ENCODE measurements at places on chromosomes 13 and 19.

DNA sequence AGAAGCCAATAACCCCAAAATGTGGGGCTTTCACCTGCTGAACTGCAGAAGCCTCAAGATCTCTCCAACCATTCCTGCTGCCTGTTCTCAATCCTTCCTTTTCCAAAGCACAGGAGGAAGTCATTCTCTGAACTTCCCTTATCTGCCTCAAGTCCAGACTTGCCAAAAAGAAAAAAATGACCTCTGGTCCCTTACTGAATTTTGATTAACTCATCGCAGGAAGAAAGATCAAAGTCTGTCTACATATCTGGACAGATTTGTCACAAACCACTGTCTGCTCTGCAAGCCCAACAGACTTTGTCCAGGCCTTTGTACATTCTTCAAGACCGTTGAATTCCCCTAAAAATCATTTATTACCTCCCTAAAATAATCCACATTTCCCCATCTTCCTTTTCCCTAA lies 126.5 kb upstream of the NBEA start:
- DNase-seq, result no peak

DNA sequence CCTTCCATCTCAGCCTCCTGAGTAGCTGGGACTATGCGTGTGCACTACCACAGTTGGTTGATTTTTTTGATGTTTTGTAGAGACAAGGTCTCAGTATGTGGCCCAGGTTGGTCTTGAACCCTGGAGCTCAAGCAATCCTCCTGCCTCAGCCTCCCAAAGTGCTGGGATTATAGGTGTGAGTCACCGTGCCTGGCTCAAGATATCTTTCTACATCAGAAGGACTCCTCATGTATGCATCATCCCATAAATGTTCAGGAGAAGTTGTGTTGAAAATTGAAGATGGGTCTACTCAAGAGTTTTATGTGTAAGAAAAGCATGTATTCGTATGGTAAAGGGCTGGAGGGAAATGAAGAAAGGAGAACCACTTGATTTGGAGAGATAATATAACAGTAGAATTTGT lies 71.8 kb upstream of the STK24 start:
- no peak for DNase-seq

GRCh38 chr13:44718467-44718866 lies 142.3 kb upstream of the TSC22D1 start:
- no peak for DNase-seq

GRCh38 chr19:41882568-41883462 lies at the start of gene ARHGEF1:
Gene ARHGEF1 (plus strand): TSS chr19:41883184. CDS start chr19:41888083, 4,899 bp downstream.
- peak; percentile 43 for DNase-seq

- DNase-seq, result no peak
Measured at GRCh38 chr13:32783067-32783466, 196.8 kb downstream of the PDS5B start.

- DNase-seq, result no peak
Measured at GRCh38 chr13:28492569-28493367, 2.2 kb downstream of the FLT1 start.

DNA sequence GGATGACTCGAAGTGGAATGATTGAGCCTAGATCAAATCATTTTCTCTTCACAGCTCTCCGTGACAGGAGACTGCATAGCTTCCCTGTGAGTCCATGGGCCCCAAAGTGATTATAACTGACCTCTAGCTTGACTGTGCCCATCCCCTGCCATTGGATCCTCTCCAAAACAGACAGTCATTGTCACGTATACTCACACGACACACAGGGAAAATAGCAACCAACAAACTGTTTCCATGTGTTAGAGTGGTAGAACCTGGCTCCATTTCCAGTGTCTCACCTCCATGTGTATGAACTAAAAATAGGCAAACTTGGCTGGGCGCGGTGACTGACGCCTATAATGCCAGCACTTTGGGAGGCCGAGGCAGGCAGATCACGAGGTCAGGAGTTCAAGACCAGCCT lies 48.8 kb upstream of the NPAS1 start:
- DNase-seq, result no peak

DNA sequence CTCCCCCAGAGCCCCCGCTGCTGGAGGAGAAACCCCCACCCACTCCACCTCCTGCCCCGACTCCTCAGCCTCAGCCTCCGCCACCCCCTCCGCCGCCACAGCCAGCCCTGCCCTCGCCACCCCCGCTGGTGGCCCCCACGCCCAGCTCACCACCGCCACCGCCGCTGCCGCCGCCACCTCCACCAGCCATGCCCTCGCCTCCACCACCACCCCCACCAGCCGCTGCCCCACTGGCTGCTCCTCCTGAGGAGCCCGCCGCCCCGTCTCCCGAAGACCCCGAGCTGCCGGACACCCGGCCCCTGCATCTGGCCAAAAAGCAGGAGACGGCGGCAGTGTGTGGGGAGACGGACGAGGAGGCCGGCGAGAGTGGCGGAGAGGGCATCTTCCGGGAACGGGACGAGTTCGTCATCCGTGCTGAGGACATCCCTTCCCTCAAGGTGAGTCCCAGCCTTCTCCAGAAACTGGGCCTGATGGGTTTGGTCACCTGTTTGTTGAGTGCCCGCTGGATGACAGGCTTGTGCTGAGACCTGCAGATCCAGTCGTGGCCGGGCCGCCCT lies 10.6 kb downstream of the PRR12 start:
- DNase-seq, result no peak

DNA sequence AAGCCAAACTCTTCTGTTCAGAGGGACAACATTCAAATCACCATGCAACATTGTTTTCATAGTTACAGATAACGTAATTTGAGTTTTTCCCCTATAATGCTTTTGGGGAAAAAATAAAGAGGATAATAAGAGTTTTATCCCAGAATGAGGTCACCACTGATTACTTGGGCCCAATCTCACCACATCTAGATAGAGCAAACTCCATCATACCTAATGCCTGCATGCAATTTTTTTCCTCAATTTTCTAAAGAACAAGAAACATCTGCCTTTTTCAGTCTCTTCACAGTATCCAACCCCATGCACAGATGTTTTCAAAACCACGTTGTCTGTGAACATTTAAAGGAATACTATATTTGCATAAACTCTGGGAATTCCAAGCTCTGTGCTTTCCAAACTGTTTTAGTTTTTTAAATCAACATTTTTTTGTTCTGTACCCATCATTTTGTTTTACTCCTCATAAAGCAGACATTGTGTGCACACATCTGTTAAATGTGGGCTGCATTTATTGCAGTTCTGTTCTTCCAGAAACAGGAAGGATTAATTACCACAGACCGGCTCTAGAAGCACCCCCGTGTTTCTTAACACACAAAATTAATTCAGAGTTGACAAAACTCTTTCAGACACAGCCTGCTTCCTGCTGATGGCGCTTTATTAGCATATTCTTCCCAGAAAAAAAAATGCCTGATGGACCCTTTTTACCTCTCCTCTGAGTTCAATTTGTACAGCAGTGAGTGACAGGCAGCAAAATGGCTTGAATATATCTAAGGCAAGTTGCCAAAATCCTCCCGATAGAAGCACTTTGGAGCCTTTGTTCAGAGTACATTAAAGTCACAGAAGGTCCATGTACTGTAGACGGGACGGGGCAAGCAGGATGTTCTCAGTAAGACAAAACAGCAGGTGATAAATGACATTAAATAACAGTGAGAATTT lies 1171.9 kb downstream of the EFNB2 start:
- DNase-seq, result no peak
